ENCODE measurements at places on chromosomes 3 and 15. TPM values are rescaled to one million over a fixed set of nuclear protein-coding genes. Genes with fewer than 3 reads are reported as not detected.

- DNase-seq = no peak
These were observed 51.2 kb upstream of the GATA2 start for GRCh38 chr3:128544190-128544589.

GRCh38 chr3:44248152-44248551 lies 6.5 kb downstream of the TOPAZ1 start:
- DNase-seq = no peak

The PYGO1 gene
- 1.6 TPM for total RNA-seq

The ALDH1A3 gene
- 4.7 TPM for total RNA-seq

The NEK10 gene
- total RNA-seq = 6.5 TPM

The CHRNB4 gene
- not detected for total RNA-seq

The ADAMTS7 gene
- 1.3 TPM for total RNA-seq
